ENCODE measurements at places on chromosomes 5 and 9. TPM values are rescaled to one million over a fixed set of nuclear protein-coding genes. Genes with fewer than 3 reads are reported as not detected.

The TTC23L gene
- polyA plus RNA-seq: 0.15 TPM

The ARL10 gene
- 12.1 TPM for polyA plus RNA-seq

The PCDHGB7 gene
- 9.9 TPM for polyA plus RNA-seq

The NR3C1 gene
- 60.2 TPM for polyA plus RNA-seq

The SLC6A3 gene
- polyA plus RNA-seq: not detected

The PHYHD1 gene
- polyA plus RNA-seq: 45.1 TPM

The C9orf50 gene
- polyA plus RNA-seq: 0.26 TPM

The FST gene
- 33.1 TPM for polyA plus RNA-seq

The NOXA1 gene
- 4.2 TPM for polyA plus RNA-seq

The NPR3 gene
- 12.0 TPM for polyA plus RNA-seq

The TAF11L5 gene
- polyA plus RNA-seq: not detected

The MACIR gene
- polyA plus RNA-seq: 13.6 TPM

The EIF4E1B gene
- polyA plus RNA-seq: 0.12 TPM

- peak; percentile 62 for DNase-seq
Observed at GRCh38 chr5:39368116-39368515, 3.8 kb upstream of the C9 start.

GRCh38 chr5:147760086-147760875 lies 22.2 kb downstream of the JAKMIP2 start:
- DNase-seq: no peak

- no peak for DNase-seq
Observed at GRCh38 chr5:42720251-42720650, 36.4 kb upstream of the CCDC152 start.

DNA sequence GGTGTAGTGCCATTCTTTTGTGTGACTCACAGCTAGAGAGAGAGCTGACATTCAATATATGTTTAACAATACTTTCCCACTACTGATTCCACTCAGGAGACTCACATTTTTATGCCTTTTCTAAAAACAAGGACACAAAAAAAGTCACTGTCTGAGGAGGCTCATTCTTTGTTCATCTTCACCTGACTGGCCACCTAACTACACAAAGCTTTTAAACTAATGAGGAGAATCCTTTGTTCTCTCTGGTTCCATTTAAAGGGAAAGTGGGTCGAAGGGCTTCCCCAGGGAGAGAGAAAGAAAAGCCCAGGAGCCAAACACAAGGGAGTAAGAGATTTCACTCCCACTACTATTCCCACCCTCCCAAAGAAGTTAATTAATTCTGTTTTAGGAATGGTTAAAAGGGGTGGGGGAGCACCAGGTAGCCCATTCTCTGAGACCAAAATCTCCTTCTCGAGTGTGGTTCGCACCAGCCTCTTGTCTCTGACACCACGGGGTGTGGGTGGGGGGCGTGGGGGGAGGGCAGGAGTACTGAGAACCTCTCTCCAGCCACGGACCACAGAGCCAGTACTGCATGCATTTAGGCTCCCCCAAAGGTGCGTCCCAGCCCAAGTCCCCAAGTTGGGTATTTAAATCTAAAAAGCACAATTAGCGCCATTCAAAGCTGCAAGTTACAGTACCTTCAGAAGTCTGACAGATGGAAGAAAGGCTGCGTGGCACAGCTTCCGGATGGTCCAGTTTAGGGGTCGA lies 747 bp downstream of the TRPM3 start:
- no peak for DNase-seq

DNA sequence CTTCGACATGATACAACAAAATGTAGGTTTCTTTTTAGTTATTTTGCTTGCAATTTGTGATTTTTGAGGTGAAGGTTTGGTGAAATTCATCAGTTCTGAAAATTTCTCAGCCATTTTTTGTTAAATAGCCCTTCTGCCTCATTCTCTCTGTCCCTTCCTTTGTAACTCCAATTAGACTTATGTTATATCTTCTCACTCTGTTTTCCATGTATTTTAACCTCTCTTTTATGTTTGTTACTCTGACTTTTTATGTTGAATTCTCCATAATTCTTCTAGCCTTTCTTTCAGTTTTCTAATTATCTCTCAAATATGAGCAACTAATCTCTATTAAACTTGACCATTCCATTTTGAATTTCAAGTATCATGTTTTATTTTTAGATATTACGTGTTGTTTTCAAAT lies 172.2 kb upstream of the VCAN start:
- no peak for DNase-seq

- DNase-seq: no peak
Observed at GRCh38 chr5:15600035-15600434, 100.1 kb downstream of the FBXL7 start.

- no peak for DNase-seq
Observed at GRCh38 chr9:135240222-135240621, 152.8 kb downstream of the OLFM1 start.

GRCh38 chr9:121686930-121687541 lies 35.6 kb downstream of the DAB2IP start:
- DNase-seq: no peak

DNA sequence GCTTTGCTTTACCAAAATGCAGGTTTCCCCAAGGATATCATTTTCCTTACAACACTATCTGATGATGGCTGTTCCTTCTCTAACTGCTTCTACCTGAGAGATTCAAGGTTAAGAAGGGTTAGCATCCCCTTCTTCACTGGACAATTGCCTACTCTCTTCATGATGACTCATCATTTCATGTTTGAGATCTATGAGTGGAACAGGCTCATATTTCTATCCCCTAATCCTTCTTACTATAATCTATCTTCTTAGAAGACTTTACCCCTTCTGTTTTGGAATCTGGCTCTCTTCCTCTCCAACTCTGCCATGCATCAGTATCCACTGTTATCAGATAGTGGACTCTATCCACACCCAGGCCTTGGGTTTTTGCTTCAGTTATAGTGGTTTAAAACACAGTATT lies 54.3 kb downstream of the NR3C1 start:
- no peak for DNase-seq

DNA sequence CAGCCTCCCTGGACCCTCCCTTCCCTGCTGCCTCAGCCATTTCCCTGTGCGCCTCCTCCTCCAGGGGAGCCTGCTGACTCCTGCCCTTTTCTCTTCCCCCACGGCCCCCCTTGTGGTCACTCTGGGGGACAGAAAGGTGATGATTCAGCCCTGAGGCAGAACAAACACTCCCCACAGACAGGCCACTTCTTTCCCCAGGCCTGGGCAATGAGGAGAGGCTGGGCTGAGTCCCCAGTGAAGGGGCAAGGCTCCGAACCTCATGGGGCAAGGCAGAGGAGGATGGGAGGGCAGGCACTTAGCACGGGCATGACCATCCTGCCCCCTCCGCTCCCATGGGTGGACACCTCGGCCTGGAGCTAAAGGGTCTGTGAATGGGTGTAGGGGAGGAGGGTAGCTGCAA lies 21.0 kb downstream of the CSF1R start:
- no peak for DNase-seq

DNA sequence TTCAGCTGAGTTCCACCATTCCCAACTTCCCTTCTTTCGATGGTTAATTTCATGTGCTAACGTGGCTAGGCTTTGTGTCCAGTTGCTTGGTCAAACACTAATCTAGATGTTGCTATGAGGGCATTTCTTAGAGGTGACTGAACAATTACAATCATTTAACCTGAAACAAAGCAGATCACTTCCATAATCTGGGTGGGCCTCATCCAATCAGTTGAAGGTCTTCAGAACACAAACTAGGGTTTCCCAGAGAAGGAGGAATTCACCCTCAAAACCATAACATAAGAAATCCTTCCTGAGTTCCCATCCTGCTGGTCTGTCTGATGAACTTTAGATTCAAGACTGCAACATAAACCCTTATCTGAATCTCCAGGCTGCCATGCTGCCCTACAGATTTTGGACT lies 2381.7 kb downstream of the MAT2B start:
- no peak for DNase-seq

- no peak for DNase-seq
Observed at GRCh38 chr5:146345578-146346366, 7.1 kb downstream of the POU4F3 start.

- no peak for DNase-seq
Observed at GRCh38 chr5:141478321-141478945, 2.7 kb downstream of the PCDHGC3 start.

GRCh38 chr9:93906195-93906880 lies 48.8 kb downstream of the BARX1 start:
- no peak for DNase-seq

- DNase-seq: no peak
Observed at GRCh38 chr9:121491111-121491510, 8.5 kb downstream of the GGTA1 start.

DNA sequence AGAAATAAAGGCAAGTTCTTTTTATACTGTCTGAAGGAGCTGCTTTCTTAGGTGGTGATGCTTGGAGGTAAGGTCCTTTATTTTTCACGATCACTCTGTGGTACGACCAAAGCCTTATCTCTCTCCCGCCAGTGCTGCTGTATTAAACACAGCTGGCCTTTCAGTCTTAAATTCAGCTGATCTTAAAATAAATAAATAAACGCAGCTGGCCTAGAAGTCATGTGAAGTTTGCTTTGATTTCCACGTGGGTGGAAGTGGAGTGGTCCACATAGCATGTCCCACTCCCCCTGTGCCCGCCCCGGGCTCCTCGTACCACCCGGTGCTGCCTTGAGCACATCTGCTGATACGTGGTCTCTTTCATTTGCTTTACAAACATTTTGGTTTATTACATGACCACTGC lies 260.4 kb downstream of the FANCC start:
- DNase-seq: no peak
